ENCODE measurements at places on chromosomes 13 and 19.

DNA sequence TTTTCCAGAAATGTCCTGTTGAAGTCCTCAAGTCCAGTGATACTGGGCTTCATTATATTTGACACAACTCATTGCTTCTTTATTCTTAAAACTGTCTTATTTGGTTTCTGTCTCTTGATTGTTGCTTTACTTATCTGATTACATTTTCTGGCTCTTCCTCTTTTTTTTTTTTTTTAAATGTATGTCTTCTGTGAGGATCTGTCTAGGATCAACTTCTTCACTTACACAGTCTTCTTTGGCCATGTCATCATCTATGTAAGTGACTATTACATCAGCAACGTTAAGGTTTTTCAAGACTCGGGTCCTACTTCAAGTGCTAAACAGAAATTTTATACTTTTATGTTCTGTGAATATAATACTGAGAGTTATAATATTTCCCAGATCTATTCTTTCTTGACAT, 162.1 kb downstream of the PDS5B start:
- no peak for DNase-seq

DNA sequence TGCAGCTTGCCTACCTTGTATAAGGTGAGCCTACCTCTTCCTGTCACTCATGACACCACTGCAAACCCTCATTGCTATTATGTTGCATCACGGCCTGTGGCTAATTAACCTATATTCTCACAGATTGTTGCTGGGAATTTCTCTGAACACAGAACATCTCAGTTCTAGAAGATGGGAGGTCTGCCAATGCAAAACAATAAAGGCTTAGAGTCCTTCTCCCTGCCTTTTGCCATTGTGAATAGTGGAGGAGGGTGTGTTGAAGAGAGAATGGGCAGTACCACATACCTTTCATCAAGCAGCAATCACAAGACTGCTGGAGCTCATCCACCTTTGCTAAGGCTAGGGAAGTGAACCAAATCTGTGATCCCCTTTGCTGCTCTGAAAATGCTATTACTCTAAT, 34.4 kb downstream of the WDFY2 start:
- DNase-seq, result no peak

- no peak for DNase-seq
Observed at GRCh38 chr13:99307247-99307646, at the start of gene GPR183. TSS of gene GPR183 (minus strand) at chr13:99307399. CDS start at chr13:99296145, 11,254 bp downstream.

DNA sequence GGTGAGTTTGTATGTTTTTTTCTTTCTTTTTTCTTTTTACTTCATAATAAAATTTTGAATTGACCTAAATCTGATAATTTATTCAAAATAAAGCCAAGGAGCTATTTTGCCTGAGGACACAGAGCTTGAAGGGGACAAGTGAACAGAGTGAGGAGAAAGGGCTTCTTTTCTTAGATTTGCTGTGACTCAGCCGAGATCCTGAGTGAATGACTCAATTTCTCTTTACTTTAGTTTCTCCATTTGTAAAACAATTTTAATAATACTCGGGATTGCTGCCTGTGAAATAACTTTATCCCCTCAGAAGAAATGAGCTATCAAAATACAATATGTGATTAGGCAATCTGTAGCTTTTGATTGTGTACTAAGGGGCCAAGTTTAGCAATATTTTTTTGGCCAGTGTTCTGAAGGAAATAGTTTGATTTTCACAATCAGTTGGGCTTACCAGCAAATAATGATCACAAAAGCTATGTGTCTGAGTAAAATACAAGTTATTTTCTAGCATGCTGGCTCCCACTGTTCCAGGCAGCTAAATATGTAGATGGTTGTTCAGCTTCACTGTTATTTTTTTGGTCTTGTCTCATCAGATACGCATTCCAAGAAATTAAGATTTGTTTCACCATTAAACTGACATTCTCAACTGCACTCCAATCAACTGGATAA, 437.5 kb downstream of the FGF9 start:
- DNase-seq, result no peak

All from stimulated activated CD4-positive, alpha-beta T cell treated with anti-CD3 and anti-CD28 coated beads, TNF-alpha, amount 100 ng/mL, for 48 hours (primary cell).